Spinal cord (tissue), 10 donors: ENCODE measurements at places on chromosomes 4 and X. TPM values are rescaled to one million over a fixed set of nuclear protein-coding genes. Genes with fewer than 3 reads are reported as not detected.

GRCh38 chrX:53729751-53730150 lies 43.2 kb upstream of the HUWE1 start:
- no peak for DNase-seq

DNA sequence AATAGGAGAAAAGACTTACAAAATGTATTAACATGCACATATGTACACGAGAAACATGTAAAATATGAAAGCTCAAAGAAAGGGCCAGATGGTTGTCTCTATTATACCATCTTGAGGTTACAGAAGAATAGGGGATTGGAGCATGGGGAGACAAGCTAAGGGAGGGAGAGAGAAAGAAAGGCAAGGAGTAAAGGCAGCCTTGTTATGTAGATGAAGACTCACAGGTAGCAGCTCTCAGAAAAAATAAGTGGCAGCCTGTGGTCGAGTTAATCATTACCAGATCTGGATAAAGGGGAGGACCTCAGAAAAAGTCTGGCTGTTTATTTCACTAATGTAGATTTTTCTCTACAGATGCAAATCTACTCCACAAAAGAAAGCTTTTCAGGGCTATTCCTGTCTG lies 26.6 kb upstream of the PPP1R2C start:
- no peak for DNase-seq

GRCh38 chr4:48016141-48017107 lies at the start of the genes CNGA1 and NIPAL1:
Gene CNGA1, minus strand, starts transcription at chr4:48016681. Its CDS starts 63,992 bp downstream, at chr4:47952689.
Gene NIPAL1, plus strand, starts transcription at chr4:48016772. Its CDS starts 68 bp downstream, at chr4:48016840.
- DNase-seq = peak; percentile 26

GRCh38 chrX:130952266-130953043 lies 49.4 kb upstream of the ENOX2 start:
- no peak for DNase-seq

GRCh38 chrX:65587616-65588526 lies 53.3 kb upstream of the LAS1L start:
- peak; percentile 38 for DNase-seq

- DNase-seq = no peak
Measured at GRCh38 chrX:51336584-51336983, 4.0 kb downstream of the NUDT10 start.

The RTL5 gene
- total RNA-seq = 8.7 TPM

- DNase-seq = peak; percentile 34
Measured at GRCh38 chr4:90293320-90293719, 166.1 kb downstream of the CCSER1 start.

DNA sequence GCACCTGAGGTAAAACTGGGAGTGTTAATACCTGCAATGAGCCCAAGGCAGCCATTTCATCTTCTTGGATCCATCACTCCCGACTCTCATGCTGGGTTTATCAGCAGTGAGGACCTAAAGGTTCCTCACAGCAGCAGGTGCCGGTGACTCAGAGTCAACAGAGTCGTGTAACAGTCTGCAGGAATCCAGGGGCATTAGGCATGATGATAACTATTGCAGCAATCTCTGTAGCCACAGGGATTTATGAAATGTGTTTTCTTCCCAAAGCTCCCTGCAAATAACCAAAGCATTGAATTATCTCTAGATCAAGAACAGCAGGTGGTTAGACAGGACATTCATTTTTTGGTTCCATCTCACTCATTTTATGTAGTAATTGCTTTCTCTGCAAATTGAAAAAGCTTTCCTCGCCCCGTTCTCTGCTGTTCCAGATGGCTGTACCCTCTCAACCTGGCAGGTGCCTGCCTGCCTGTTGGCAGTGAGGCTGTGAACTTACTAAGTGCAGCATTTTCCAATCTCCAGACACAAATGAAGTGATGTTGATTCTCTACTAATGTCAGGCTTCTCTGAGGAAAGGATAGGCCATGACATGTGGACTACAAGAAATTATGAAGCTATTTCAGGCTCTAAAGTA lies 48.1 kb upstream of the TSPAN7 start:
- peak; percentile 13 for DNase-seq

The XKRX gene
- 0.10 TPM for total RNA-seq

GRCh38 chr4:71133491-71133890 lies 140.0 kb downstream of the DCK start:
- DNase-seq = no peak

GRCh38 chrX:38986586-38986985 lies 185.3 kb downstream of the MID1IP1 start:
- DNase-seq = no peak

DNA sequence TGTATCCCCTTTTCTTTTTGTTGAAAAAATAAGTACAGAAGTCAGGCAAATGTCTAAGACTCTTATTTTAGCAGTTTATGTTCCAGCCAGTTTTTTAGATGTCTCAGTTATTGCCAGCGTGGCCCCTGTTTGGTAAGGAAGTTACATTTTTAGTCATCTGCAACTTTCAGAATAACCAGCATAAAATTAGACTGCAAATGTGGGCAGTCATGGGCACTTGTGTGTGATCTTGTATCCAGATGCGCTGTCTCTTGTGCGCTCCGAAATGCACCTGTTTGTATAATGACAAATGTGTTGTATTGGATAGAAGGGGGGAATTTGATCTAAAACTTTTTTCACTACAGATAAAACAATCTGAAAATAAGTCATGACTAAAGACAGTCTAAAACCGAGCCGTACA lies 44.3 kb upstream of the CLCN4 start:
- DNase-seq = peak; percentile 38

The GIMD1 gene
- total RNA-seq = not detected
